ENCODE measurements at places on chromosomes 7 and 10.

DNA sequence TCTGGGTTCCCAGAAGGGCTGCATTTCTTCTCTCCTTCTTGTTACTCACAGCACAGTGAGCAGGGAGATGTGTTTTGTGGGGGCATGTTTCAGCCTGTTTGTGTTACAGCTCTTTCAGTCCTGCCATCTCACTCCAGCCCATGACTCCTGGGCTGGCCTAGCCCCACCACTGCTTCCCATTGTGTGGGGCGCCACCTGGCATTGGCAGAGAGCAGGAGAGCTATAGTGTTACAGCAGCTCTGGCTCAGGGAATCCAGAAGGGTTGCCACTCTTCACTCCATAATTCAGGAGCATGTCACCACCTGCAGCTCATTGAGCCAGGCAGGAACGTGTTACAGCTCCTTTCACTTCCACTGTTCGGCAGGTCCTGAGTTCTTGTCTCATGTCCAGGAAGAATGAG, 30.0 kb downstream of the CLDN12 start:
- no peak for DNase-seq

- DNase-seq = no peak
These were observed 51.3 kb upstream of the KCND2 start for GRCh38 chr7:120221666-120222065.

DNA sequence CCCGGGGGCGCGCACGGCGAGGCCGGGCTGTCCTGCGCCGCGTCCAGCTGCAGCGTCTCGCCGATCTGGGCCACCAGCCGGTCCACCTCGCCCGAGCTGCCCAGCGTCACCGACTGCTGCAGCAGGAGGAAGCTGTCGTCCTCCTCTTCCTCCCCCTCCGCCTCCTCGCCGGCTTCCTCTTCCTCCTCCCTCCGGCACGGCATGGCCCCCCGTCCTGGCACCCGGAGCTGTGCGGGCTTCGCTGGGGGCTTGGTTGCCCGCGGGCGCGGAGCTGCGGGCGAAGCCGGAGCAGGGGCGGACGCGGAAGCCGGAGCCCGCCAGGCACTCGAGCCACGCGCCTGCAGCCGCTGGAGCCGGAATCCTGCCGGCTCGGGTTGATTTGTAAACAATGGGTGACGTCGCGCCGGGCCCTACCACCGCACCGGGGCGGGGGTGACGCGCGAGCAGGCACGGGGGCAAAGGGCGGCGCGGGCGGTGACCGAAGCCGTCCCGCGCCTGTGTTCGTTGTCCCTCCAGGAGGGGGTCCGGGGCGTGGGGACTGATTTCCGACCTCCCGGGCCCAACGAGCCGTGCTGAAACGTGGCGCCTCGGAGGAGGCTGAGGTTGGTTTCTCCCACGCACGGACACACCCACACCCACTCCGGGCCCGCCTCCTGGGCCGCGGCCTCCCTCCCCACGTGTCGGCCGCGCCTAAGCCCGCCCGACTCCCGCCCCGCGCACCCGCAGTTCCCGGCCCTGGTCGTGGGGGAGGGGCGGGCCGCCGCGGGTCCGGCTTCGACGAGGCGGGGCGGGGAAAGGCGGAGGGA, at the start of gene FRAT2:
TSS of gene FRAT2 (minus strand) at position 360 of the 806 bp plus-strand sequence. CDS start at position 203, 157 bp downstream.
- peak; percentile 60 for DNase-seq

- DNase-seq = no peak
These were observed 107.7 kb upstream of the EEPD1 start for GRCh38 chr7:36045326-36045725.

GRCh38 chr7:7099584-7100014, 82.7 kb upstream of the C1GALT1 start:
- no peak for DNase-seq

DNA sequence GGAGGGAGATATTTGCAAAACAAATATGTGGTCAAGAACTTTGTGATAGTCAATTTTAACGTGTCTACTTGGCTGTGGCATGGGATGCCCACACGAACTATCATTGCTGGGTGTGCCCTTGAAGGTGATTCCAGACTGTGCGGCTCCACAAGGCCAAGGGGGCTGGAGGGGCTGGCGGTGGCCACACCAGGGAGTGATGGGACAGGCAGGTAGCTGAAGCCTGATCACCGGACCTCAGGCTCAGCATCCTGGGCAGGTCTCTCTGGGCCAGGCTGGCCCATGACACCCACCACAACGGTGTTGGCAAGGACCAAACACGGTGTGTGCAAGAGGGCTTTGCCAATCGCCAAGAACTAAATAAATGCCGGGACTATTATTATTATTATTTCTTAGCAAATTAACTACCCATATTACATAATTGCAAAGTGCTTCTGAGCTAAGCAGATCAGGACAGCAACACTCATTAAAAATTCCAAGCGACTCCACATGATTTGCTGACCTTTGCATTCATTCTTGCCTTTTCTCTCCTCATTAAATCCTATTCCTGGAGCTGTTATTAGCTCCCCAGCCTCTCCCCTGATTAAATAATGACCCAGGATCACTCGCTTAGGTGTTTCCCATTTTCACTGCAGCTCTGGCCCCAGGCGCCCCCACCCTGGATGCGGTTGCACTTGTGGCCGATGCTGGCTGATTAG, 35.4 kb upstream of the PPP2R2D start:
- DNase-seq = no peak

GRCh38 chr7:24457219-24457558, 116.1 kb upstream of the PALS2 start:
- no peak for DNase-seq

DNA sequence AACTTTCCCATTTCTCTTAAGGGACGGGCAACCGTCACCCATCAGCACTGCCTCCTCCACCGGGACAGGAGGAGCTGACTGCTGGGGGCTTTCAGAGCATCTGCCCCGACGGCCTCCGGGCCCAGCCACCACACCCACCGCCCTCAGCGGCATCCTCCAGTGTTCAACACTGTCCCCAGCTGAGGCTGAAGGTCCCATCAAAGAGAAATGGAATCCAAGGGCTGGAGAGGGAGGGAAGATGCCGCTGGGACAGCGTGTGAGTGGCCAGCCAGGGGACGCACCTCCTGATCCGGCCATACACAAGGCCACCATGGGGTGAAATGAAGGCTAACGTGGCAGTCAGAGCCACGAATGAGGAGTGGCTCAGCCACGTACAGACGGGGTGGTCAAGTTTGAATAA, 153.6 kb upstream of the PPP2R2D start:
- no peak for DNase-seq
